NCI-H1105 treated with DMSO at 0.1 percent for 48 hours (cell line): ENCODE measurements at places on chromosomes 7 and 10.

DNA sequence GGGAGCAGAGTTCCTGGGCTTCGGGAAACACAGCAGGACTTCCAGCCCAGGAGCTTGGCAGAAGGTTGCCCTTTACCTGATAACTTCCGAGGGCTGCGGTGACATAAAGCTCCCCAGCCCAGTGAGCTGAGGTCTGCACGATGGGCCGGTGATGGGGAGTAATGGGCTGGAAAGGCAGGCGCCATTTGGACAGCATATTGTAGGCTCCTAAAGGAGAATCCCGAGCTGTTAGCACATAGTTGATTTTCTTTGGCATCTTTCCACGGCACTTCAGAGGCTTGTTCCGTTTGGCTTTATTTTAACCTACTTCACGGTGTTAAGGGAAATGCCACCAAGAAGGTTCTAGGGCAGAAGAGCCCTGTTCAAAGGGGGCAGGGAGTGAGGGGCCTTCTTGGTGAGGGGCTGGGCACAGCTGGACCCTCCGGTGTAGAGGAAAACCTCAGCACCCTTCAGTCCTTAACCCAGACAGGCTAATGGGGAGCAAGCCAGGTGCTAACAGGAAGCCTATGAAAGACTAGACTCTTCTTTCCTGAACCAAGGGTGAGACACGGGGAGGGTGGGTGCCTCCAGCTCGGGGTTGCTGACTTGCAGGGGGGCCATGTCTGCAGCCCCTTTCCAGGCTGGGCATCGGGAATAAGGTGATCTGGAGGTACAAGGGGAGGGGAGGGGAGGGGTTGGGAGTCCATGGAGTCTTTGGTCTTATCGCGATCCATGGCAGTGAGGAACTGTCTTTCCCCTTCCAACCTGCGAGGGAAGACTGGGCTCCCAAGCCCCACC is 347.7 kb downstream of the GLRX3 start:
- DNase-seq: peak; percentile 16

DNA sequence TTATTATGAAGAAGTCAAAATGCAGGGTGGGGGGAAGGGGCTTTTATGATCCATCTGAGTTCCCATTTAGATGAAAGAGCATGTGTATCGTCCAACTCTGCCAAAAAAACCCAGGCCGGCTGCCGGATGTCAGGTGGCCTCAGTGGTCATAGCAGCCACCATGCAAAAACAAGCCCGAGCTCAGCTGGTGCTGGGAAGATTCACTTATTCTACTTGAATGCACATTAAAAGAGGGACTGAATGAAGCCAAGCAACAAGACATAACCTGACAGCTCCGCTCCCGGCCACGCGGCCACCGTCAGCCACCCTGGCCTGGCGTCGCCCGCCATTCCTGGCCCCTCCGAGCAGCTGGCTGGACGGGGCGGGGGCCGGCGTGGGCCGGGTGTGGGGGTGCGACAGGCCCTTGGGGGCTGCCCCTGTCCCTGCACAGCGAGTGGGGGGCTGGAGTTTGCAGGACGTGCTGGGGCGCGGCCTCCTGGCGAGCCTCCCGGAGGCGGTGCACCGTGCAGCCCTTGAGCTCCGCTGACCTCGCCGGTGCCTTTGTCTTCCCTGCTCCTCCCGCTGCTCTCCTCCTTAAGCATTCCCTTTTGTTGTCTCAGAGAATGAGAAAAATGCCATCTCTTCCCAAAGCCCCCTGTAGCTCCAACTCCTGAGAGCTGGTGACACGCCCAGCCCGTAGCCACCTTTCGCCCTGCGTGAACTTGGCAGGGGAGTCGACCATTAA is 67.8 kb downstream of the EBF3 start:
- no peak for DNase-seq

GRCh38 chr10:1869861-1870260 is 132.5 kb upstream of the ADARB2 start:
- DNase-seq: no peak

GRCh38 chr10:131961777-131962662 is 19.7 kb downstream of the BNIP3 start:
- DNase-seq: no peak

GRCh38 chr10:27253576-27253975 is 13.0 kb upstream of the ACBD5 start:
- no peak for DNase-seq

DNA sequence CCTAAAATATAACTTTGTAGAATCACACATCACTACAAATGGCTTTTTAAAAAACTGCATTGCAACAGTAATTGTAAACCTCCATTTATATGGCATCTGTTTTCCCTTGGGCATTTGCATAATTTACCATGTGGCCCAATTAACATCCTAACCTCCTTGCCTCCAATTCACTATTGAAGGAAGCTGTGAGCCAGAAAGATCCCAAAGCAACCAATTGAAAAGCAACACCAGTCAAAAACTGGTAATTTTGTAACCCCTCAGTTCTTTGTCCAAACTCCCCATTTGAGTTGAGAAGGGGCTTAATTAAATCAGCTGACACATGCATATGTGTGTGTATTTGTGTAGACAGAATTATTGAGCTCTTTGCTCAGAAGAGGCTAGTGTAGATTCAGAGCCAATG is 90.3 kb downstream of the FAM13C start:
- no peak for DNase-seq

GRCh38 chr7:103541947-103542346 is 95.9 kb upstream of the SLC26A5 start:
- DNase-seq: no peak

GRCh38 chr10:84783386-84783785 is 455.0 kb downstream of the CCSER2 start:
- DNase-seq: peak; percentile 56

GRCh38 chr10:82267465-82267864 is 392.5 kb downstream of the NRG3 start:
- DNase-seq: no peak

DNA sequence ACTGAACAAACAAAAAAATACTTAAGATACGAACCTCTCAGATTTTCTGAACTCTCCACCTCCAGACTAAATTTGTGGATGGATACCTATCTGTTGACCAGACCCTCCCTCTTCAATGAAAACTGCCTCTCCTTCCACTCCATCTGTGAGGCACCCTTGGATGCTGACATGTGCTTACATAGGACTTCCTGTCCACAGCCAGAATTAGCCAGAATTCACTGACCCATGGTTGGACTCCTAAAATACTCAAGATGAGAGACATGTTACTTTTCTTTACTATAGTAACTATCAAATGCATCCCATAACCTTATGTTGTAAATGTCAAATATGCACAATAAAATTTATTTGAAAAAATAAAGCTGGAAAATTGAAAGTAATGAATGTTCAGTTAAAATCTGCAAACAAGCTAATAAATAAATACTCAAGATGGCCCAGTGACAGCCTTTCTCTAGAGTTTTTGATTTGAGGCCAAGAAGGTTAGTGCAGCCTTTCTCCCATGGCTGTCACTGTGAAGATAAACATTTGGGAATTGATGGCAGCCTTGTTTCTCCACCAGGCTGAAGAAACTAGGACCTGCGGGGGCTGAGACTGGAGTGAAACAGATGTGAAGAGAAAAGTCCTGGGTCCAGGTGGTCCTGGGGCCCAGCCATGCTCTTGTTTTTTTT is 287.0 kb downstream of the ZEB1 start:
- DNase-seq: no peak

DNA sequence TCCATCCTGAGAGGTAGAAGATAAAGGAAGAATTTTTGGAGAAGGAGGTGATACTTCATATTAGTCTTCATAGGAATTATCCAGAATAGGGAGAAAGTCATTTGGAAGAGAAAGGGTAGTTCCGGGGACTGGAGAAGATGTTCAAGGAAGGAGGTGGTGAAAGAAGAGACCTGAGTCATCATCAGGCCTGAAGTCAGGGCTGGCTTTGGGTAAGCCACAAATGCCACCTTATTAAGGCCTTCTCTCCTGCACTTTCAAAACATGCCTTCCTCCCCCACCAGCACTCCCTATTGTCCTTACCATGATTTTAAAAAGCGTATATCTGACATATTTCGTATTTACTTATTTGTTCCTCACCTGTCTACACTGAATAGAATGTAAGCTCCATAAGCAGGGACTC is 112.2 kb upstream of the LRGUK start:
- DNase-seq: no peak

GRCh38 chr10:132274986-132275385 is 32.8 kb downstream of the STK32C start:
- DNase-seq: no peak
